Smooth muscle cell of trachea (primary cell): ENCODE measurements at places on chromosomes 13 and 19. TPM values are rescaled to one million over a fixed set of nuclear protein-coding genes. Genes with fewer than 3 reads are reported as not detected.

HIF3A gene
- 4.8 and 7.6 TPM in 2 replicates for total RNA-seq

MYO1F gene
- total RNA-seq = under 0.01 and 0.17 TPM in 2 replicates

PSG6 gene
- total RNA-seq = 1.0 TPM in 1 of 2 replicates, not detected in the other

PRTN3 gene
- not detected in 2 replicates for total RNA-seq

UPK1A gene
- total RNA-seq = not detected in 2 replicates

RGL3 gene
- total RNA-seq = 5.1 and 5.3 TPM in 2 replicates

ZMYM5 gene
- total RNA-seq = 12.7 and 20.2 TPM in 2 replicates

ZNF534 gene
- 0.17 TPM in 1 of 2 replicates, not detected in the other for total RNA-seq

KCNC3 gene
- not detected in 2 replicates for total RNA-seq

TTC9B gene
- 0.17 TPM in 1 of 2 replicates, not detected in the other for total RNA-seq

ATXN8OS gene
- not detected in 2 replicates for total RNA-seq

DAND5 gene
- total RNA-seq = 0.29 TPM in 1 of 2 replicates, not detected in the other

TEX101 gene
- not detected in 2 replicates for total RNA-seq

POLR2E gene
- total RNA-seq = 135 and 143 TPM in 2 replicates

NXNL1 gene
- not detected in 2 replicates for total RNA-seq

FOSB gene
- total RNA-seq = 0.73 and 3.3 TPM in 2 replicates

SLC7A9 gene
- total RNA-seq = 0.50 TPM in 1 of 2 replicates, not detected in the other

CGB8 gene
- total RNA-seq = not detected in 2 replicates

COL5A3 gene
- 3.8 and 5.0 TPM in 2 replicates for total RNA-seq

CDC42EP5 gene
- 28.1 and 51.9 TPM in 2 replicates for total RNA-seq

CIC gene
- total RNA-seq = 43.5 and 44.0 TPM in 2 replicates

FBXO27 gene
- total RNA-seq = 0.58 and 7.4 TPM in 2 replicates

ZIM2 gene
- total RNA-seq = not detected in 2 replicates

ZNF14 gene
- 5.8 and 7.9 TPM in 2 replicates for total RNA-seq

IGFL3 gene
- not detected in 2 replicates for total RNA-seq

EXOC3L2 gene
- 0.17 TPM in 1 of 2 replicates, not detected in the other for total RNA-seq

ALG5 gene
- total RNA-seq = 30.9 and 47.6 TPM in 2 replicates

GPR12 gene
- total RNA-seq = not detected in 2 replicates

TTYH1 gene
- not detected in 2 replicates for total RNA-seq

THAP8 gene
- total RNA-seq = 4.5 and 6.5 TPM in 2 replicates

ZNF844 gene
- 11.6 and 12.1 TPM in 2 replicates for total RNA-seq

TBXA2R gene
- 2.8 and 2.9 TPM in 2 replicates for total RNA-seq

ATP4B gene
- total RNA-seq = 0.17 TPM in 1 of 2 replicates, not detected in the other

GFY gene
- not detected in 2 replicates for total RNA-seq

KL gene
- total RNA-seq = 0.15 TPM in 1 of 2 replicates, not detected in the other

LGALS14 gene
- total RNA-seq = not detected in 2 replicates
